ENCODE measurements at places on chromosomes 5 and 9.

DNA sequence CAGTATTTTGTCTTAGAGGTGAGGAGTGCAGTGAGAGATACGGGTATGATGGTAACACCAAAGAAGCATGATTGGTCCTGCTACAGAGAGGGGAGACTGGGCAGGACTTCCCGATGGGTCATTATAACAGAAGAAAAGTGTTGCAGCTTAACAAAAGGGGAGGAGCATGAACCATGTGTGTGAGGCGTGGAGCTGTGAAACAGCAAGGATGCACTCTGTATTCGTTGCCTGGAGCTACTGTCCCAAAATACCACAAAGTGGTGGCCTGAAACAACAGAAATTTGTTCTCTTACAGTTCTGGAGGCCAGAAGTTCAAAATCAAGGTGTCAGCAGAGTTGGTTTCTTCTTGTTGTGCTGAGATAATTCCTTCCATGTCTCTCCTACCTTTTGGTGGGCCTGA lies 59.4 kb upstream of the GRHPR start:
- DNase-seq: no peak

GRCh38 chr9:130159915-130160670 lies 12.1 kb upstream of the NCS1 start:
- DNase-seq: no peak

DNA sequence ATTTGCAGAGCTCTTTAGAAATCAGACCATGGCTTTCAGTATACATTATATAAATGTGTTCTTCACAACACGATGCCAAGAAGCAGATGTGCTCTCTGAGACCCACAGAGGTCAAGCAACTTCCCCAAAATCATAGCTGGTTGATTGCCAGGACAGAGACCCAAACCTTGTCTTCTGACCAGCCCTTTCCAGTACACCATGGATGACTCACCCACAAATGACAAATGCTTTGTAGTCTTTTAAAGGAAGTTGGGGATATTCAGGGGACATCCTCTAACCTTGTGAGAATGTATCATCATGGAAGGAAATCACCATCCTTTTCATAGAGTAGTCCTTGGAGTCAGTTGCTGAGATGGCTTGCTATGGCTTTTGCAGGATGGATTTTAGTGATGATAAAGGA lies 30.1 kb downstream of the ZNF462 start:
- DNase-seq: no peak

- no peak for DNase-seq
These were observed 276.8 kb downstream of the GAS1 start for GRCh38 chr9:86670536-86670935.

DNA sequence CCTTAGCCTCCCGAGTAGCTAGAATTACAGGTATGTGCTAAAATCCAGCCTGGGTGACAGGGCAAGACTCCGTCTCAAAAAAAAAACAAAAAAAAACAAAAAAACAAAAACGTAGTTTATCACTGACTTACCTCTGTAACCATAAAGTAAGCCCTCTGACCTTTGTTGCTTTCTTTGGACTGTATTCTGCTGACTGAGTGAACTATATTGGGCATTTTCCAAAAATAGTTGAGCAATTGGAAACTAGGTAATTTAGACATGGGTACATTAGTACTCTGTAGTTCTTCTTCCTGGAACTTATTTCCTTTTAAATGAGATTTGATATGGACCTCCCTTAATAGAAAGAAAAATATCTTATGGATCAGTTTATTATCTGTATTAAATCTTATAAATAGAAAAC lies 66.6 kb downstream of the ANKHD1 start:
- no peak for DNase-seq

DNA sequence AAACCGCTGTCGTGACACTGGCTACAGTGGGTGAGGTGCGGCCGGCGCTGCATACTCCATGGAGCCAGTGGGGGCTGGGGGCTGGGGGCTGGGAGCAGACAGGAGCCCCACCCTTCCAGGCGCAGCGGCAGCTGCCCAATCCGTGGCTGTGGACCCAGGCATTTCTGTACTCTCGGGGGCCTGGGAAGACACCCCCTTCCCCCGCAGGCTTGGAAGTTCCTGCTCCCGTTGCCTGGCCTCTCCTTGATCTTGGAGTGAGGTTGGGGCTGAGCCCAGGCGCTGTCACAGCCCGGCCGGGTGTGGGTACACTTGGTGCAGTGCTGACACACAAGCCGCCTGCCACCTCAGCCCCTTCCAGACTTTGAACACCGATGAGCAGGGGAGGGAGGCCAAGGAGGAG lies 27.7 kb upstream of the GGTA1 start:
- no peak for DNase-seq

GRCh38 chr5:14557203-14557770 lies 24.3 kb upstream of the OTULINL start:
- no peak for DNase-seq

- DNase-seq: no peak
These were observed 20.3 kb upstream of the ANKHD1 start for GRCh38 chr5:140381351-140381750.

DNA sequence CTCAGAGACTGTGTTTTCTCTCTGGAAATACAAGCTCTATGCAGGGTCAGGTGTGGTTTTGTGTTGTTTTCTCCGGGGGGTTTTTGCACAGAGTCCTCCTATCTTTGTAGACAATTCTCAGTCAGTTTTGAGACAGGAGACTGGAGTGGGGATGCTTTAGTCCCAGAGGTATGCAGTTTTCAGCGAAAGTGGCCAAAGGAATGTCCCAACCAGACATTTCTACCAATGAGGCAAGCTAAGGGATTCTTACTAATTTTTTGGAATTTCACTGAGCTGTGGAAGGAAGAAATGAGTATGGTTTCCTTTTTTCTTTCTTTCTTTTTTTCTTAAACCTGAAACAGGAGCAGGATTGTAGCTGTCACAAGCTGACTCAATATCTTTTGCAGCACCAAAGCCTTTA lies 35.3 kb upstream of the PLPP1 start:
- DNase-seq: no peak

DNA sequence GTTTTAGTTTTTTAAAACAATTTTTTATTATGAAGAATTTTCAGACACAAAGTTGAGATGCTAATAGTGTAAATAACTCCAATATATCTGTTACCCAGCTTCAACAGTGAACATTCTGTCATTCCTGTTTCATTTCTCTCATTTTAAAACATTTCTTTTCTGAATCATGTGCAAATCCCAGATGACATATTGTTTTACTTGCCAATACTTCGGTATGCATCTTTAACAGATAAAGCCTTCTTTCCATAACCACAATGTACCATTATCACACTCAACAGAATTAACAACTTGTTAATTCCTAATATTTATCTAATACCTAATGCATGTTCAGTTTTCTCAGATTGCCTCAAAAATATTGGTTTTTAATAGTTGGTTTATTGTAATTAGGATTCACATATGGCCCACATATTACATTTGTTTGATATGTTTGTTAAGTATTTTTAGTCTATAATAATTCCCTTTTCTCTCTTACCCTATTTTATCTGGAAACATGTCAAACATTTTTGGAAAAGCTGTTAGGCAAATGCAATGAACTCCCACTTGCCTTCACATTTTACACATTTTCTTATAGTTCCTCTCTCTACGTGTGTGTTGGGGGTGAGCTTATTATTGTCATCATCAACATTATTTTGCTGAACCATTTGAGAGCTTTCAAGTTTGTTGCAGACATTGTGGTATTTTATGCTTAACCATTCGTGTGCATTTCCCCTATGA lies 58.7 kb upstream of the ANKRD55 start:
- no peak for DNase-seq

DNA sequence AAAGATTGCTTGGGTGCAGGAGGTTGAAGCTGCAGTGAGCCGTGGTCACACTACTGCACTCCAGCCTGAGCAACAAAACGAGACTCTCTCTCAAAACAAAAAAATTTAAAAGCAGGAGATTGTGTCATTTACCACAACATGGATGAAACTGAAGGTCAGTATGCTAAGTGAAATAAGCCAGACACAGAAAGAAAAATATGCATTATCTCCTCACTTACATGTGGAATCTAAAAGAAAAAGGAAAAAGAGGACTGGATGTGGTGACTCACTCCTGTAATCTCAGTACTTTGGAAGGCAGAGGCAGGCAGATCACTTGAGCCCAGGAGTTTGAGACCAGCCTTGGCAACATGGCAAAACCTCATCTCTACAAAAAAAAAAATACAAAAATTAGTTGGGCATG lies 146.8 kb upstream of the DAPK1 start:
- DNase-seq: no peak

GRCh38 chr5:181037365-181037861 lies 2.7 kb upstream of the BTNL9 start:
- no peak for DNase-seq

DNA sequence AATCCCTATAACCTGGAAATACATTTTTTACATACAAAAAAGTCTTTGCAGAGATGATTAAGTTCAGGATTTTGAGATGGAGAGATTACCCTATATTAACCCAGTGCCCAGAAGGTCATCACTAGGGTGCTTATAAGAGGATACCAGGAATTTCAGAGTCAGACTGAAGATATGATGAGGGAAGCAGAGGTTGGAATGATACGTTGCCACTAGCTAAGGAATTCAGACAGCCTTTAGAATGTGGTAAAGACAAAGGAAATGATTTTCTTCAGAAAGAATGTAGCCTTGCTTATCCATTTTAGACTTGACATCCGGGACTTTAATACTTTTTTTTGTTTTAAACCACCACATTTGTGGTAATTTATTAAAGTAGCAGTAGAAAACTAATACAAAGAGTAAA lies 2176.8 kb upstream of the C9orf72 start:
- DNase-seq: no peak

DNA sequence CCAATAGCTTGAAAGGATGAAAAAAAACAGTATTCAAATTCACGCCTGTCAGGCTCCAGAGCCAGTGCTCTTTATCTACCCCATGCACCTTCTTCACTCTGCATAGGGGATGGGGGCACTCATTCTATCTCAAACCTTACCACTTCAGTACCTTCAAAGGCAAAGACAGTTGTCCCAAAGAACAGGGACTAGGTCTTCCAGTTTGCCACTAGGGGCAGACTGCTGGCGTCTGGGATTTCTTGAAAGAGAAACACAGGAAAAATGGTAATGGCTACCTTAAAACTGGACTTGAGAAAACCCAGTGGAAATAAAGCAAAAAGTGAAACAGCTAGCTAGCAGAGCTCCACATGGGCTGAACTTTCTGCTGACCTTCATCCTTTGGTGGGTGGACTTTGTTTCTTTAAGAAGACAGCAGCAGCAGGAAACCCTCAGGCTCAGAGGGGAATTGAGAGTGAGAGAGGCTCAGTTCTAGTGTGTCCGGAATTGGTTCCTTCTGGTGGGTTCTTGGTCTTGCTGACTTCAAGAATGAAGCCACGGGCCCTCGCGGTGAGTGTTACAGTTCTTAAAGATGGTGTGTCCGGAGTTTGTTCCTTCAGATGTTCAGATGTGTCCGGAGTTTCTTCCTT lies 41.0 kb upstream of the SLC36A1 start:
- DNase-seq: no peak

DNA sequence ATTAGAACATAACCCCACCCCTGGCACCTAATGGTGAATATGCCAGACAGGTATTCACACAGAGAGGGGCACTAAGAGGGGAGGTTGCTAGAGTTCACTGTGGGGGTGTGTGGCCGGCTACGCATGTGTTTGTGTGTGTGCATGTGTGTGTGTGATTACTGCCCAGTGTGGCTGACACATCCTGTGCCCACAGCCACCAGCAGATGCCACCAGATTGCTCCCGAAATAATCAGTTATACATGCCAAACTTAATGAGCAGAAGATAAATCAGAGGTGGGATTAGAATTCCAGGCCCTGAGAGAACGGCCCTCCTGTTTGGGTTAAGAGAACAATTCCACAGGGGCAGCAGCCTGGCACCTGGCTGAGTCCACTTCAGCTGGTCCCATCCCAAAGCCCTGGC lies 91.8 kb upstream of the TBCA start:
- no peak for DNase-seq

DNA sequence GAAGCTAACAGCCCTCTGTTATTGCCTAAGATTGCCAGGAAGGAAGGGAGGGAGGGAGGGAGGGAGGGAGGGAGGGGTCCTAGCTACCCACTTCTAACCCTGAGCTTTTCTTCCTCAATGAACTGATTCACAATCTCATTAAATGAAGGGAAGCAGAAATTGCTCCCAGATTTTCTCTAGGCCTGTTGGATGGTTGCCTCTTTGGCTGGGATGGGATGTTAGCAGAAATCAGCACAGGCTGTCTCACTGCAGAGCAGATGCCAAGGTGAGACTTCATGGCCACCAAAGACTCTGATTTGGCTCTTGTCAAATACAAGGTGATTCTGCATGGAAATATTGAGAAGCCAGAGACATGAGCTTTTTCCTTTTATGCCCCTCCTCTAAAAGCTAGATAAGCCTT lies 578.6 kb downstream of the ACTL7B start:
- no peak for DNase-seq

GRCh38 chr9:93218161-93218560 lies 34.2 kb downstream of the WNK2 start:
- no peak for DNase-seq

- DNase-seq: no peak
These were observed 5.4 kb upstream of the NRARP start for GRCh38 chr9:137307255-137308056.

GRCh38 chr9:97938081-97938644 lies at the start of gene HEMGN:
Gene HEMGN, minus strand, starts transcription at chr9:97938172. Its CDS starts 36 bp downstream, at chr9:97938136.
- DNase-seq: no peak

DNA sequence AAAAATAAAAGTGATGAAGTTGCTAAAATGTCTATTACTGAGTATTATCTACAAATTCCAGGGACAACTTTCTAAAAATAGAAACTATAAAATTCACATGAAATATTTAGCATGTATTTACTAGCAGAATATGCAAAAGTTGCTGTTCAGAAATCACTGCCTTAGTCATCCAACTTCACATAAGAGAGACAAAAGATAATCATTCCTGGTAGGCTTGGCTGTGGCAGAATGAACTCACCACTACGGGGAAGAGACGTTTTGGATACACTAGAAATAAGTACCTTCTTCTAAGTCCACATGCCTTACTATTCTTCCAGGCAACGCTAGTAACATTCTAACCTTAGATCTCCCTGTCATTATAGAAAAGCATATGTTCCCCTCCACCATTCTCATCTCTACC lies 272.2 kb downstream of the BNC2 start:
- no peak for DNase-seq

- no peak for DNase-seq
These were observed 216.8 kb upstream of the RPS23 start for GRCh38 chr5:82494942-82495341.

GRCh38 chr5:178740181-178740557 lies 9.7 kb upstream of the ZNF354A start:
- DNase-seq: no peak

DNA sequence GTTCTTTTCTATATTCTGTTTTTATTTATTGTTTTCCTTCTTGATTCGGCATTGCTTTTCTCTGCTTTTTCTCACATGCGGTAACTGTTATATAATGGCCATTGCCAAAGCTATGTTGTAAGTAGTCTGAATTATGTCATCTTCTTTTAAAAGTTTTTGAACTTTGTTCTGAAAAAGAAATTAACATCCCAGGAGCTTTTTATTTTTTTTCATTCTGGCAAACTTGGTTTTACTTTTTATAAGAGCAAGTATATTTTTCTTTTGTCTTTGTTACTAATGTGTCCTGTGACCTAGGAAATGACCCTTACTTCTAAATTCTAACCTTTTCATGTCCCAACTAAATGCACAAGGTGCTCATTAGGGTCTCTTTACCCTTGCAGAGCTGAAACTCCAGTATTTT lies 26.7 kb upstream of the IZUMO3 start:
- no peak for DNase-seq

- DNase-seq: no peak
These were observed 123.3 kb downstream of the TLR4 start for GRCh38 chr9:117827456-117827855.

Data from activated T-cell treated with anti-CD3 and anti-CD28 coated beads for 1 hour (primary cell).